Adipose tissue (tissue), 3 donors: ENCODE measurements at places on chromosomes 2 and 18. TPM values are rescaled to one million over a fixed set of nuclear protein-coding genes. Genes with fewer than 3 reads are reported as not detected.

The SERPINB12 gene
- polyA plus RNA-seq = not detected

The NYAP2 gene
- 0.02 TPM for polyA plus RNA-seq

The RUFY4 gene
- polyA plus RNA-seq = 0.40 TPM

The STPG4 gene
- polyA plus RNA-seq = not detected

The C1QL2 gene
- not detected for polyA plus RNA-seq
